ENCODE measurements at places on chromosomes 4 and X. TPM values are rescaled to one million over a fixed set of nuclear protein-coding genes. Genes with fewer than 3 reads are reported as not detected.

The VGLL1 gene
- 0.78 TPM for total RNA-seq

The ERVMER34-1 gene
- total RNA-seq = 0.66 TPM

GRCh38 chr4:104490770-104491480 lies 3.8 kb downstream of the CXXC4 start:
- DNase-seq = peak; percentile 51

DNA sequence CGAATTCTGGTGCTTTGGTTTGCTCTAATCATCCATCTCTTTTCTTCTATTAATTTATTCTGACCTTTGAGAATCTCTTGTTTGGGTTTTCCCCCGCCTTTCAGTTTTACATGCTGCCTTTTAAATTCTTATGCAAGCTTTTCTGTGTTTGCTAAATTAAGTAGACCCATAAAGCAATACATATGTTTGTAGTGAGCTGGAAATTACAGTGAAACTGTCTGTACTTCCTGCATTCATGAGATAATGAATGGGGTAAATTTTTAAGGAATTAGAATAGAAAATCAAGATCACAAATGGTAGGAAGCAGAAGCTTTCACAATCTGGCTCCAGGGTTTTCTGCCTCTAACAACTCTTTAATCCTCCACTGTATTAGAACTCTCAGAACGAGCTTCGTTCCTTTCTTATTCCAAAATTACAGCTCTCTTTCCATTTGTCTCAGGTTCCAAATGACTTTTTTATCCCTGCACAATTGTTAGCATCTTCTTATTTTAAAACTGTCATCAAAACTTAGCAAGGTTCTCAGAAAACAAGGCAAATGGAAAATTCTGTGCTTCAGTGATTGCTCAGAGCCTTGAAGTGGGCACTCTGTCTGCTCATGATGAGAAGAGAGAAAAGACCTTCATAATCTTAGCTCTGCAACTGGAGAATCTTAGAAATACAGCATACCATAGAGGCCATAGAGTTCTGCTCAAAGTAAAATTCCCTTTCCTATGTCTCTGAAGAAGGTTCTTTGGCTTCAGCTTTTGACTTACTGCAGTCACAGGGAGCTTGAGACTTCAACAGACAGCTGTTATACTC lies 108.2 kb downstream of the EGF start:
- no peak for DNase-seq
